ENCODE measurements at places on chromosomes 4 and X. TPM values are rescaled to one million over a fixed set of nuclear protein-coding genes. Genes with fewer than 3 reads are reported as not detected.

Gene TMEM35A
- total RNA-seq = not detected

Gene GCNA
- total RNA-seq = 4.7 TPM

Gene UGT2B15
- not detected for total RNA-seq

Gene GRIA3
- total RNA-seq = not detected

Gene NPY2R
- total RNA-seq = not detected

Gene TMEM31
- 0.39 TPM for total RNA-seq

Gene SPANXN4
- total RNA-seq = not detected

Gene TIGD4
- under 0.01 TPM for total RNA-seq

Gene CACNA1F
- not detected for total RNA-seq

Gene ENPEP
- 2.3 TPM for total RNA-seq

Gene GAGE13
- total RNA-seq = not detected

Gene IGFBP7
- total RNA-seq = 55.4 TPM

Gene RAB39B
- under 0.01 TPM for total RNA-seq

Gene OTUD6A
- not detected for total RNA-seq

Gene RAI2
- not detected for total RNA-seq

Gene EVC
- 42.8 TPM for total RNA-seq

Gene PLAC1
- total RNA-seq = 2.0 TPM

Gene RHOH
- total RNA-seq = 1.2 TPM

Gene KLHL13
- total RNA-seq = 0.11 TPM

Gene PCDH10
- total RNA-seq = 0.22 TPM

Gene PROM1
- not detected for total RNA-seq

Gene COX18
- total RNA-seq = 16.9 TPM

Gene CCNB3
- 0.39 TPM for total RNA-seq

Gene INTS6L
- total RNA-seq = 4.1 TPM

Gene GPR34
- not detected for total RNA-seq

Gene F11
- not detected for total RNA-seq

Gene FAM184B
- under 0.01 TPM for total RNA-seq

Gene SMR3A
- not detected for total RNA-seq

Gene PRR32
- not detected for total RNA-seq

Gene COL25A1
- not detected for total RNA-seq

Gene NEXMIF
- total RNA-seq = under 0.01 TPM

Gene EMD
- 32.2 TPM for total RNA-seq

Gene SLC16A2
- 5.5 TPM for total RNA-seq

Gene NAT8L
- total RNA-seq = under 0.01 TPM

Gene CFP
- total RNA-seq = under 0.01 TPM

Gene CDX4
- total RNA-seq = not detected

Gene POLR2B
- 88.3 TPM for total RNA-seq

Gene GATA1
- not detected for total RNA-seq

Gene SLIT2
- total RNA-seq = 82.4 TPM

Gene FIP1L1
- 55.0 TPM for total RNA-seq

Gene HTN3
- total RNA-seq = not detected

Gene TCEAL6
- not detected for total RNA-seq

Gene HTRA3
- 56.8 TPM for total RNA-seq

Gene TMSB15A
- total RNA-seq = 1.6 TPM

Gene DUX4
- total RNA-seq = not detected

Measured in placental epithelial cell (primary cell).